ENCODE measurements at places on chromosomes 7 and 10. TPM values are rescaled to one million over a fixed set of nuclear protein-coding genes. Genes with fewer than 3 reads are reported as not detected.

GRCh38 chr7:35519971-35520809 lies 174.7 kb downstream of the HERPUD2 start:
- DNase-seq = peak; percentile 72
- no peaks in the 10 kb centered on the region for H3K36me3 ChIP-seq
- H3K4me1 ChIP-seq = peaks cover 5% of the 10 kb centered on the region
- no peak overlapping the region for H3K4me3 ChIP-seq
- no peak overlapping the region for H3K27ac ChIP-seq

DNA sequence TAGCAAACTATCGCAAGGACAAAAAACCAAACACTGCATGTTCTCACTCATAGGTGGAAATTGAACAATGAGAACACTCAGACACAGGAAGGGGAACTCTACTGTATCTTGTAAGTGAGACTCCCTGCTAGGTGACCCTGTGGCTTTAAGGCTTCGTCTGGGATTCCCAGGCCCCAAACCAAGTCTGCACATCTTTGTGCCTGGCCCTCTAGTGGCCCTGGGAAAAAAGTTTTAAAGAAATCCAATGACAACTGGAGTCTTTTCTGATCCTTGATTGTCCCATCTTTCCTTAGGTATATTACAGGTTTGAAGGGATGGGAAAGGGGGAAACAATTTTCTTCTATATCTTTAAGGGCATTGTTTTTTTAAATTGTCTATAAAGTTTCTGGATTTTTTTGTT lies 10.6 kb upstream of the LIPM start:
- no peak for DNase-seq
- peaks cover 7% of the 10 kb centered on the region for H3K27me3 ChIP-seq
- H3K4me1 ChIP-seq = peaks cover 24% of the 10 kb centered on the region
- no peak overlapping the region for H3K4me3 ChIP-seq

- no peak for DNase-seq
- peaks cover 29% of the 10 kb centered on the region for H3K4me1 ChIP-seq
- no peaks in the 10 kb centered on the region for H3K36me3 ChIP-seq
- H3K4me3 ChIP-seq = no peak overlapping the region
- H3K27me3 ChIP-seq = no peaks in the 10 kb centered on the region
- H3K27ac ChIP-seq = no peak overlapping the region
Measured at GRCh38 chr10:13657101-13657680, 70.4 kb downstream of the PRPF18 start.

GRCh38 chr7:128153436-128153835 lies 87.6 kb upstream of the LEP start:
- peaks cover 2% of the 10 kb centered on the region for H3K4me1 ChIP-seq
- peak; percentile 15 for DNase-seq

- H3K27me3 ChIP-seq = peaks cover 22% of the 10 kb centered on the region
- H3K36me3 ChIP-seq = no peaks in the 10 kb centered on the region
- no peaks in the 10 kb centered on the region for H3K4me1 ChIP-seq
- H3K27ac ChIP-seq = no peak overlapping the region
Measured at GRCh38 chr10:132172091-132173066, 14.4 kb upstream of the DPYSL4 start.

GRCh38 chr7:125670926-125671572 lies 741.4 kb upstream of the POT1 start:
- no peak overlapping the region for H3K27ac ChIP-seq
- no peaks in the 10 kb centered on the region for H3K27me3 ChIP-seq
- no peak overlapping the region for H3K4me3 ChIP-seq
- no peak for DNase-seq
- no peaks in the 10 kb centered on the region for H3K36me3 ChIP-seq

GRCh38 chr7:159039716-159040115 lies 105.0 kb downstream of the VIPR2 start:
- H3K27me3 ChIP-seq = peaks cover 2% of the 10 kb centered on the region

DNA sequence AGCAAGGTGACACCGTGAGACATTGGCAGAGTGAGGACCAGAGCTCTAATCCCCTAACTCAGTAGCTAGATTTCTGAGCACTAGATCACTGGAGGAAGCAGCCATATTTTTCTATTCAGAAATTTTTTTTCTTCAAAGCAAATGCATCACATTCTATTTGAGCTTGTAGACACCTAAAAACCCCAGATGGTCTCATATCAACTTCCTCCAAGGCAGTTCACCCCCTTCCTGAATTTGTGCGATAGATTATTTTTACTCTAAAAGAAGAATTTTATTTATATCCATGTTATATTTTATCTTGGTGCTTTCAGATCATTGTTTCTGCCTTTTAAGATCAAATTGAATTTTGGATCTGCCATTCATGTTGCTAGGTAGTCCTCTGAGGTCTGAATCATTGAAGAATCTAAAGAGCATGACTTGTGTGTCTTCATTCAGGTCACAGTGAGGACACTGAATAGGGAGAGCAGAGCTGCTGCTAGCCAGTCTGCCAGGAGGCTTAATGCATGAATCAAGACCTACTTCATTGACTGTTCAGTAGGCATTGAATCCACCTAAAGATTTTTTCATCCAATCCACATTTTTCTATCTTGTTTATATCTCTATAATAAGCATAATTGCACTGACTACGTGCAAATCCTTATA lies 92.9 kb upstream of the LRRTM3 start:
- DNase-seq = no peak
- no peaks in the 10 kb centered on the region for H3K36me3 ChIP-seq
- H3K4me3 ChIP-seq = no peak overlapping the region
- no peak overlapping the region for H3K27ac ChIP-seq
- no peaks in the 10 kb centered on the region for H3K4me1 ChIP-seq
- no peaks in the 10 kb centered on the region for H3K27me3 ChIP-seq

Gene PNLIPRP1
- total RNA-seq = not detected

Gene PDE1C
- total RNA-seq = not detected

All from activated CD8-positive, alpha-beta memory T cell treated with anti-CD3 and anti-CD28 coated beads, Interleukin-2, amount 10 ng/mL, durations not matched to agents 7 days and 5 days (primary cell).